ENCODE measurements at places on chromosomes 6 and 20.

DNA sequence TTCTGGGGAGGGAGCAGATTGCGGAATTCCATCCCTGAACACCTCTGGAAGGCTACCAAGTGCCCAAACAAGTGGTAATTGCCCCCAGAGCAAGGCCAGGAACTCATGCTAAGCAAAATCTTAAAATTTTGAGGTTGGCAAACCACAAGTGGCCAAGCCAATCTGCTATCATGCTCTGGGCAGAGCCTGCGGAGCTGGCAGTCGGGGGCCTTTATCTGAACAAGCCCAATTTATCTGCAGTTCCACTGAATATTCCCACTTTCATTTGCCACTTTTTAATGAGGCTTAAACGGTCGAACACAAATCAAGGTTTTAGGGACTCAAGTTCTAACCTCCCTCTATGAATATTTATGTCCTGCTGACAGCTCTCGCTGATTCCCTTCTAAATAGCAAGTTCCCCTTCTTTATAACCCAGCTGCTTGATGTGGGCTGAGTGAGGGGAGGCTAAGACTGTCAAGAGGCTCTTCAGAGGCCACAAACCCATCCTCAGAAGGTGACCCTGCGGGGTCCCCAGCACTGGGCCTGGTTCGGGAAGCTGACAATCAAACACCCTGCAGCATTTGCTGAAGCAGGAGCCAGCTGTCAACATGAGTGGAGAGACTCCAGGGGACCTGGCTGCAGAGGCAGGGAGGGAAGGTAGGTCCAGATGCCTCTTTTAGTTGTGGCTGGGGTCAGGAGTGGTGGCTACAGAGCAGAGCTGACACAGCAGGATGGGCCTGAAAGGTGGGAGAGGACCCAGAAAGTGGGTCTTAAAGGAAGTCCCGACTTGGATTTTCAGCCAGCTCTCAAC is 11.9 kb downstream of the CCDC167 start:
- DNase-seq, result no peak

DNA sequence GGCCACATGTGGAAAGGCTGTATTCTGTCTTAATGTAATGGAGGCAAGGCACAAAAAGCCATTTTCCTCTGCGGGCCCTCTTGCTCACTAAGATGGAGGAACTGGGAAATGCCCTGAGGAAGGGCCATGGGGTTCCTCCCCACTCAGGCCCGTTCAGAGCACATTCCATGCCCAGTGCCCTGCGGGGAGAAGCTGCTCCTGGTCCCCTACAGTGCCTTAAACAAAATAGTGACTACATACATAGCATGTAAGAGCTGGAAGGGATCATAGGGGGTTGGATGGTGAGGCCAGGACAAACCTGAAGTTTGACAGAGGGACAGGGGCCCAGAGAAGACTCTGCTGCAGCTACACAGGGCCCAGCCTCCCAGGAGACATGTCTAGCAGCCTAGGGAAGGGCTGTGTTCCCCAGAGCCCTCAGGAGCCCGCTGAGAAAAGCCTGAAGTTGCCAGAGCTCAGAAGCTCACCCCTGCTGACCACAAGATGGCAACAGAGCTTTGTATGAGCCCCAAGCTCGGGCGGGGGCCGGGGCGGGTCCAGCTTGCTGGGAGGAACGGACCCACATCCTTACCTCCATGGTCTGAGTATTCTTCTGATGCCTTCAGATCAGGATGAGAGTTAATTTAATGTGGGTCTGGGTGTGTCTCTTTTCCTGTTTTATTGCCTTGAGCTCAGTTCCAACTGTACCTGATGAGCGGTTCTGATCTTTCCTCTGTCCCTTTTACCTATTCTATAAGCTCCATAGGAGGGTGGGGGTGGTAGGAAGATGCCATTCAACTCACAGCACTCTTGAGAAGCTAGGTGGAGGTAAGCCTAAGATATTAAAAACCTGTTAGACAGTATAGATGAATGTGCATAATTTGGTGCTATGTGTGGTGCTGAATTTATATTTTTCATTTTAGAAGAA is 242.9 kb downstream of the CDC5L start:
- no peak for DNase-seq

- DNase-seq, result no peak
These were observed 7.0 kb downstream of the COX4I2 start for GRCh38 chr20:31644701-31645100.

DNA sequence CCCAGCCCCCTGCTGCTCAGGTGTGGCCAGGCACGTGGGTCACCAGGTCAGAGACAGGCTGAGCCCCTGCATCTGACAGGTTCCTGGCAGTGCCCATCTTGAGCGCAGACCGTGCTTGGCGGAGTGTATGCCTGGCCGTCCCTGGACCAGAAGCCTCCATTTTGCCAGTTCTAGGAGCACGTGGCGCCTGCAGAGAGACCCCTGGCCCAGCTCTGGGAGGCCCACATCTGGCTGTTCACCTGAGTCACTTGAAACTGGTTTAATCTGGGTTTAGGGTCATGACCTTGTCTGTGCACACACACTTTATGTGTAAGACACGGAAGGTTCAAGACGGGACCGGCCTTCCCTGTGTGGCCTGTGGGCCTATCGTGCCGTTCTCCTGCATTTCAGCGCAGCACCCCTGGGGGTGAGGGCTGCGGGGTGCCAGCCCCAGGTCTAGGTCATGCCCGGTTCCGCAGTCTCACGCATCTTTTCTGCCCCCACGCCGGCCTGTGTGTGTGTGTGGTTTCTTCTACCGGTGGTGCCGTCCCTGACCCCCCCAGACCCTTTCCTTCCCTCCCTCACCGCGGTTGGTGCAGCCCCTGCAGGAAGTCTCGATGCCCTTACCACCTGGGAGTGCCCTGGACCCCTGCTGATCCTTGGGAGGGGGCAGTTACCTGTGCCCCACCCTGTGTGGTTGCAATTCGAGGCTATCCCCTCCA is 14.0 kb downstream of the SS18L1 start:
- DNase-seq, result no peak

- DNase-seq, result no peak
These were observed 506.8 kb upstream of the CITED2 start for GRCh38 chr6:139881236-139881635.

Data from stimulated activated CD4-positive, alpha-beta T cell treated with anti-CD3 and anti-CD28 coated beads, Interleukin-15, amount 100 ng/mL, for 1 hour (primary cell).